ENCODE measurements at places on chromosomes 6 and 20.
A peak's percentile ranks its signal among the peaks of the same experiment; 100 is the strongest.

DNA sequence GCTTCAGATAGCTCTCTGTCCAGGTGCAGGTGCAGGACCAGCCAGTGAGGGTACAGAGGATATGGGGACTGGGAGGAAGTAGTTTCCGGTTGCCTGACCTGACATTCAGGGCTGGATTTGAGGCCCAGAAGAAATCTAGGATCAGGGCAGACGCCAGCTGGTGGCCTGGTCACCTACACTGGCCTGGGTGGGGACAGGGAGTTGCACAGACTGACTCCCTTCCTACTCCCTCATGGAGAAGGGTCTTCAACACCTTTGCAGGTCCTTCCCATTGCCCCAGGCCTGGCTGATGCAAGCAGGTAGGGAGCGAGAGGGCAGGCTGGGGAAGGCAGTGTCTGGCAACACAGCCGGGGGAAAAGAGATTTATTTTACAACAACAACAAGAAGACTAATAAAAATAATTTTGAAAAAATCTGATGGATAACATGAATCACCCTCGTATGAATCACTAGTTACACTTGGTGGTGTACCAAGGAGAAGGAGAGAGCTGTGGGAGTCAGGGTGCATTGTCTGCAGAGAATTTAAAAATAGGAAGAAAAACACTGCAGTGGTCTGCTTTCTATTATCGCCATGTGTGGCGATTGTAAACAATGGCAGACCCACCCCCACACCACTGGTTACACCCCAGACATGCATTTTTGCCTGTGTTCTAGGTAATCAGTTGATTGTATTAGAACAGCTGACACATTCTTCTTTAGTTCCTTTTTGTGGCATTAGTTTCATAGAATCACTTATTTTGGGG is 62.3 kb upstream of the SNX9 start:
- DNase-seq, result no peak

GRCh38 chr6:98641949-98642719 is 192.2 kb upstream of the POU3F2 start:
- DNase-seq, result no peak

GRCh38 chr6:83952830-83953229 is 80.7 kb upstream of the MRAP2 start:
- DNase-seq, result no peak

DNA sequence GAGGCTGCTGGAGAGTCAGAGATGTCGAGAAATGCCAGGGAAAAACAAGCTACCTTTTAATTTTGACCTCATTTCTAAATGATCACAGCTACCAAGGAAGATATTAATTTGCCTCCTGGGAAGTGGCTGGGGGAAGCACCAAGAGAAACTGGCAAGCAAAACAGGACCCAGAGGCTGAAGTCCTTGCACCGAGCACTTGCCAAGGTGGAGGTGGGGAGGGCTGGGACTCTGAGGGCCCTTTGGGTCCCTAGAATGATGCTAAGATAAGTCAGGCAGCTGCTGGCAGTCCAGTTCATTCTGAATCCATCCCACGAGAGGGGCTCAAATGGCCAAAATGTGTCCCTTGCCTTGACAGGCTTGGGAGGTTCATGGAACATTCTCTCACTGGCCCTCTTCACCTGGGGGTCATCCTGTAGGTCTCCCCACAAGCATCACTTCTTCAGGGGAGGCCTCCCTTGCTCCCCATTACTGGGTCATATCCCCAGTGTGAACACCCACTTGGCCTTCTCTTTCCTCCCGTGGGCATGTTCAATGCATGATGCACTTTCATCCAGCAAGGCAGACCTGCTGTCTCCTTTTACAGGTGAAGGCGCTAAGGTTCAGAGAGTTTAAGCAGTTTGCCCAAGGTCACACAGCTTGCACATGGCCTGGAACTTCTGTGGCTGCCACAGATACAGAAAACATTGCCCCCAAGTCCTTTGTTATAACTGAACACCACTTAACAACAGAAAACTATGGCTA is 39.1 kb upstream of the BLCAP start:
- DNase-seq, result no peak

- DNase-seq, result no peak
These were observed 16.4 kb downstream of the PIGT start for GRCh38 chr20:45432294-45432693.

DNA sequence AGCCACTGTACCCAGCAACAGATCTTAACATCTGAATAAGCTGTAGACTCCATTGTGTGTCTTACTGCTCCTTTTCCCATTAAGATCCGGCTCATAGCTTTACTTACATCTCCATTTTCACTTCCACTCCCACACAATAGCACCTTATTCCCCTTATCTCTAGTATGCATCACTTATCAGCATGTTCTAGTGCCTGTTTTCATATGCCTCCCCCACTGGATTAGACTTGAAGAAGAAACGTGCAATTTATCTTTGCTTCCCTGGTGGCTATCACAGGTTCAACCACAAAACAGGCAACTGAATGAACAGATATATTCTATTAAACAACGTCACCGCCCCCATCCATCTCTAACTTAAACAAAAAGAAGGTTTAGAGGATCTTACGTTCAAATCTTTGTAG is 12.1 kb downstream of the SSR1 start:
- no peak for DNase-seq

DNA sequence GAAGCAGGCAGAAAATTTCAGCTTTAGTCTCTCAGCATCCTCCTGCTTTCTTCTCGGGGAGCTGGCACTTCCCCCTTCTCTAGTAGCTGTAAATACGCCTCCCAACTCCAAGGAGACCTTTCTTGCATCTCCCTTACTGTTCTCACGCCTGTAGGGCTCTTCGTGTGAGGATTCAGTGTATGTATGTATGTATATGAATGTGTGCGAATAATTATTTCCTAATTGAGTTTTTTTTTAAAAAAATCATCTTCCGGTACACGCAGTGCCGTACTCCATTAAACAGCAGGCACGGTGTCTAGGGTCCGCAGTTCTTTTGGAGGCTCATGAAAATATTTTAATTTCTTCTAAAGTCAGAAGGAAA is 85.4 kb downstream of the HFE start:
- DNase-seq, result peak; percentile 34

- DNase-seq, result no peak
These were observed 11.2 kb downstream of the GCNT2 start for GRCh38 chr6:10532392-10532791.

DNA sequence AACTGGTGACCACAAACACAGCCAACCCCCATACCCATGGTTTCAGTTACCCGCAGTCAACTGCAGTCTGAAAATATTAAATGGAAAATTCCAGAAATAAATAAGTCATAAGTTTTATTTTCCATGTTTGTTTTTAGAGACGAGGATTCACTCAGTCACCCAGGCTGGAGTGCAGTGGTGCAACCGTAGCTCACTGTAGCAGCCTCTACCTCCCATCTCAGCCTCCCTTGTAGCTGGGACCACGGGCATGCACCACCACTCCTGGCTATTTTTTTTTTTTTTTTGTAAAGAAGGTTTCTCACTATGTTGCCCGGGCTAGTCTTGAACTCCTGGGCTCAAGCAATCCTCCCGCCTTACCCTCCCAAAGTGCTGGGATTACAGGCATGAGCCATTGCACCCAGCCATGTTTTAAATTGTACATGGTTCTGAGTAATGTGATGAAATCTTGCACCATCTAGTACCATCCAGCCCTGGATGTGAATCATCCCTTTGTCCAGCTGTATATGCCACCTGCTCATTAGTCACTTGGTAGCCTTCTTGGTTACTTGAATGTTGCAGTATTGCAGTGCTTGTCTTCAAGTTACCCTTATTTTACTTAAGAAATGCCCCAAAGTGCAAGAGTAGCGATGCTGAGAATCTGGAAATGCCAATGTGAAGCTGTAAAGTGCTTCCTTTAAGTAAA is 14.5 kb downstream of the CSNK2A1 start:
- DNase-seq, result no peak

DNA sequence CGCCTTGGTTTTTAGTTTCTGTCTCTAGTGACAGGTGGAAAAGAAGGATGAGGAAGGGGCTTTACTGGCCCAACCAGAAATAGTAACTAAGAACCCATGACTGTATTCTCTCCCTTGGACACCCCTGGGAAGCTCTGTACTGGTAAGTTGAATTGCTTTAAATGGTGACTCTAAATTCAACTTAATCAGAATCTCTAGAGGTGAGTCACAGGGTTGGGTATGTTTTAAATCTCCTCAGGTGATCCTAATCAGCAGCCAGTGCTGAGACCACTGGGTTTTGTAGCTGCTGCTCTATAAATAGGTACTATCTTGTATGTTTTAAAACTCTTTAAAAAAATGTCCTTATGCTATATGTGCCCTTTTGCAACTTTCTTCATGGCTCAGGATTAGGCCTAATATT is 314.0 kb upstream of the ECI2 start:
- DNase-seq, result no peak

DNA sequence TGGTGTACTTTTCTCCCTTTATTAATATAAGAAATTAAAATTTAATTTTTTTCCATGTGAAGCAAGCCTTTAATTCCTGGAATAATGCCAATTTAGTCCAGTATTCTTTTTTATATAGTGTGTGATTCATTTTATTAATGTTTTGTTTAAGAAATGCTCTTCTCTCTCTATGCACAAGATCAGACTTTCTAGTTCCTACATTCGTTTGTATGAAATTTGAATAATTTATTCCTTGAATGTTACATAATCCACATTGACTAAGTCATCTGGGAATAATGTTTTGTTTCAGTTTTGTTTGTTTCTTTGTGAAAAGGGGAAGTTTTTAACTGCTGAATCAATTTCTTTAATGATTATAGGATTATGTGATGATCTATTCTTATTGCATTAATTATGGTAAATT is 181.4 kb upstream of the ID4 start:
- no peak for DNase-seq

DNA sequence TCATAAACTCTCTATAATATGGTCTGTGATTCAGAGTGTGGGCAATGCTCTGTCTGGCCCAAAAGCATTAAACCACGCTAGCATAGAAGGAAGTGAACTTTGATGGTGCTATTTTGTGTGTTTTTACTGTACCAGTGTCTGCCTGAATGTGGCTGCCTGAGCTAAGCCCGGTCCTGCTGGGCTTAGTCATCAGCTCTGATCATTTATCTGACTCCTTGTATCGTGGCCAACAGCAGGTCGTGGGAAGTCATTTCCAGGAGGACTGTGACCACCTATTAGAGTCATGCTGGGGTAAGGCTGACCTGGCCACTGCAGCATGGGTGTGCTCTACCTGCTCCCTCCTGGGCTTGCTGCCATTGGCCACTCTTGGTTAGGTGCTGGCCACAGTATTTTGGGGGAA is 239.1 kb upstream of the CEP162 start:
- DNase-seq, result no peak

DNA sequence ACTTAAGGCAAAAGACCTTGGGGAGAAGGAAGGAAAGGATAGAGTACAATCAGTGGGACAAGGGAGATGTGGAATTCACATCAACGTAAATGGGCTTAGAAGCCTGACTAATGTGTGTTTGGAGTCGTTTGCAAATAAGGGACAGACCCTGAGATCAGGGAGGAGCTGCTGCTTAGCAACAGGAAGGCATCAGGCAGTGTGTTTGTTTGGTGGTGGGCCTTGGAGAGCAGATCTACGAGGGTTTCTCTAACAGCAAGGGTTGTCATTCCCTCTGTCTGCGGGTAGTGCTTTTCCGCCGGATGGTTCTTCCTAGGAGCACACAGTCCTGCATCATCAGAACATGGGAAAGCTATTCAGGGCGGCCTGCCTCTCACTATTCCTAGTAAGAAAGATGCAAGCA is 40.4 kb downstream of the C6orf118 start:
- no peak for DNase-seq

- DNase-seq, result no peak
These were observed 72.7 kb downstream of the CCDC170 start for GRCh38 chr6:151566557-151566956.

GRCh38 chr6:24761193-24761835 is 13.4 kb upstream of the GMNN start:
- DNase-seq, result peak; percentile 37

DNA sequence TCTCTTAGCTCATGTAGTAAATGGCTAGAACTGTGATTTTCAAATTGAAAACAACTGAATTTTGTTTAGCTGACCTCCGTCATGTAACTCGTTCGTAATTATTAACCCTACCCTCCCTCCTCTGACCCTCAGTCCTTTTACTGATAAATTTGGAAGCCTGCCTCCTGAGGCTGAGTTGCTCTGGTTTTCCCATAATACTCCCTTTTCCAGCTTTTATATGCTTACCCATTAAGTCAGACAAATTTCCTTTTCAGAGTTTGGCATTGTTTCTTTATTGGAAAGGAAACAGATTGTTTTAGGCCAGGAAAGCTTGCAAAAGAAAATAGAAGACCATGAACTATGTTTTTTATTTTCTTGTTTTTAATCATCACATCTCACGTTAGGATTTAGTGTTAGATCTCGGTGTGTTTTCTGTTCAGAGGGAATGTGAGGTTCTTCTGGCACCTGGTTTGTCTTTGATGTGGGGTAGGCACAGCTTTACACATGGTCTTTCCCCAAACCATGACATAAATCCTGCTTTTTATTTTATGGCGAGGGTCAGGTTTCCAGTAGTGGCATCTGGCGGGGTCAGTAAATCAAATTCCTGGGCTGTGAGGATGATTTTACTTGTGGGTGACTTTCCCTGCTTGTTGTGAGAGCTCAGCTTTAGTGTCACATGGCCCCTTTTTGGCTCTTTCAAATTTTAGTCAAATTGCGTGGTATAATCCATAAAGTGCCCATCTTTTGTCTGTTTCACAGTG is 24.5 kb downstream of the PLCB4 start:
- DNase-seq, result no peak

DNA sequence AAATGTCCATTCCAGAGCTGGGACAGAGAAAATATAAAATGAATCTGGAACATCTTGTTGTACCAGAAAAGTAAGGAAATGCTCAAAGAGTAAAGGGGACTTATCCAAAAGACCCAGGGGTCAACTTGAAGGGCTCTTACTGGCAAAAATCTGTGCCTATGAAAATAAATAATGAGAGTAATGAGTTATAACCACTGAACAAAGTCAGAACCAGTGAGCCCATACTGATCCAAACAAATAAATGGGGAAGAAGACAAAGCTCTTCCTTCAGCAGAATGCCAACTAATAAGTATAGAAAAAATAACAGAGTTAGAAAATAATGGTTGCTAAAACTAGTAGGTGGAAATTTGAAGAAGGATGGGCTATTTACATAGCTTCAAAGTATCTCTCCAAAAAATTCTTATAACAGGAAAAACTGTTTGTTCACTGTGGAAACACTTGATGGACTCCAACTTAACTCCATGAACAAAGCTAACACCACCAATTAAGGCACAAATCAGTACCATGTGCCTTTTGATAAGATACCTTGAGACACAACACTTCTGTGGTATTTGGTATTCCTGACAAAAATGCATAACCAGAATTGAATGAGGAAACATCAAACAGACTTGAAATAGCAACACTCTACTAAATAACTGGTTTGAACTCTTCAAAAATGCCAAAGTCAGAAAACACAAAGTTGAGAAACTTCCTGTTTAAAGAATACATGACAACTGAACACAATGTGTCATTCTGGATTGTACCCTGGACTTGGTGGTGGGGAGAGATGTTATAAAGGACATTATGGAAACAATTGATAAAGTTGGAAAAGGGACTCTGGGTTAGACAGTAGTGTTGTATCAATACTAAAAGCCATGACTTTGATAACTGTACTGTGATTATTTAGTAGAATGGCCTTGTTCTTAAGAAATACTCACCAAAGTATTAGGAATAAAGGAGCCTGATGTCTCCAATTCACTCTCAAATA is 197.5 kb downstream of the ISM1 start:
- no peak for DNase-seq

- DNase-seq, result no peak
These were observed 37.8 kb downstream of the MARCKS start for GRCh38 chr6:113894712-113895674.
